ENCODE measurements at places on chromosomes 3 and 15.

- DNase-seq, result no peak
Observed at GRCh38 chr3:69439643-69440270, 53.9 kb upstream of the FRMD4B start.

GRCh38 chr15:68305420-68305871, 27.9 kb downstream of the FEM1B start:
- no peak for DNase-seq

DNA sequence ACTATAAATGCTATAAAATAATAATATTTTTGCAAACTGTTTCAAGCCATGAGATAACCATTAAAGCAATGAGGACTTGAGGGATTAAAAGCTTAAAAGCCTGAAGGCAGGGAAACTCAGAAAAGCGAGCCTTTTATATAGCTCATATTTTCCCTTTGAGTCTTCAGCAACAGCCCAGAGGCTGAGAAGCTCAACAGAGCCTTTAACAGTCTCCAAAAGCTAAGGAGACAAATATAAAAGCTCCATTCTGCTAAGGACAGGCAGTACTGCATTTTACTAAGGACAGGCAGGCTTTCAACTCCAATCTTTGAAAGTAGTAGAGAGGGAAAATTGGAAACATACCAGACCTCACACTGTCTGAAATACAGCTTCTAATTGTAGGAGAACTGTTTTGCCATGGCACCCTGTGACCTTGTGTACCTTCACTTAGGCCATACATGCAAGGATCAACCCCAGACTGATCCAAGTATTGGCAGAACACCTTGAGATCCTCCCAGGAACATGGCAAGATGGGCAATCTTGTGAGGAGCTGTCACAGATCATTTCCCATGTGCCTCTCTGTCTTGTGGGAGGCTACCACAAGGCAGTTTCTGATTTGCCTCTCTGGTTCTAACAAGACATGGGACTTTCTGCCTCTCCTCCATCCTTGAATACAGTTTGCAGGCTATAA, 53.1 kb upstream of the ARNT2 start:
- no peak for DNase-seq

GRCh38 chr3:60107275-60107674, 1057.5 kb upstream of the CFAP20DC start:
- DNase-seq, result no peak

GRCh38 chr3:98966434-98966833, 64.9 kb upstream of the DCBLD2 start:
- DNase-seq, result no peak
